CD8-positive, alpha-beta T cell (primary cell): ENCODE measurements at places on chromosomes 2 and 18.

- DNase-seq = no peak
These were observed 11.0 kb upstream of the LGALSL start for GRCh38 chr2:64442801-64443429.

GRCh38 chr2:70012887-70013286 is 51.5 kb upstream of the ASPRV1 start:
- DNase-seq = no peak

DNA sequence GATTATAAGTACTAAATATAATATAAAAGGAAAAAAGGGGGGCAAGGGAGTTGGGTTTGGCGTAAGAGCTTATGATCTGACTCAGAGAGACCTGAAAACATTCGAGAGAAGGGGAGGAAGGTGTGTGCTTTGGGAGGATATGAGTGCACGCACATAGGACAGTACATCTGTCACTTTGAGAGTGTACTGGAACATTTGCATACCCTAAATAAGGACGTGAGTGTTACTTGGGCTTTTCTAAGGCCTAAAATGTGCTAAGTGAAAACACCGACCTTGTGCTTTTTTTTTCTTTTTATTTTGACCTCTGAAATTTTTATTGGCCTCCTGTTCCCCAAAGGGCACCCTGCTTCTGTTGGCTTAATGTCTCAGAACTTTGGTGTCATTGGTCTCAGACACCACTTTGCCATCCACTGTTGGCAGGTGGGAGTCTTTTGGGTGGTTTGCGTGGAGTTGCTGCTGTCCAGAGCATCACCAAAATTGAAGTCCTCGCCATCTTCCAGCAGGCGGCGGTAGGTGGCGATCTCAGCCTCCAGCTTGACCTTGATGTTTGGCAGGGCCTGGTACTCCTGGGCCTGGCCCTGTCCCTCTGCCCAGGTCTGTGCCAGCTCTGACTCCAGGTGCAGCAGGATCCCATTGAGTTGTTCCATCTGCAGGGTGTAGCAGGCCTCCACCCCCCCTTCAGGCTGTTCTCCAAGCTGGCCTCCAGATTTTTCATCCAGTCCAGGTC is 57.7 kb downstream of the CD28 start:
- no peak for DNase-seq

DNA sequence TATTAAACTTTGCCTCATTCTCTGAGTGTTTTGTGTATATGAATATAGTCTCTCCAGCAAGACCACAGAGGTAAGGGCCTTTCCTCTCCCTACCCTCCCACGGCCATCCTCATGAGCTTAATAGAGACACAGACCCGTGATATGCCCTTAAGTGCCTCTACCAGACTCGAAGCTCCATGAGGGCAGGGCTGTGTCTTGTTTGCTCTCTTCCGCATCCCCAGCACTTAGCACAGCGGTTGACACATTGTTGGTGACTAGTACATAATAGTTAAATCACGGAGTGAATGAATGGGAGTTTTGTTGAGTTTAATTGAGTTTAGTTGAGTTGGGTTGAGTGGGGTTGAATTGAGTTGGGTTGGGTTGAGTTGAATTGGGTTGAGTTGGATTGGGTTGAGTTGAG is 122.3 kb downstream of the ZFP36L2 start:
- DNase-seq = no peak

GRCh38 chr2:179260224-179260623 is 4.4 kb downstream of the SESTD1 start:
- DNase-seq = no peak

- DNase-seq = no peak
These were observed 126.5 kb downstream of the RGPD3 start for GRCh38 chr2:106341666-106342065.

GRCh38 chr18:2879889-2880288 is 33.1 kb downstream of the EMILIN2 start:
- DNase-seq = no peak

GRCh38 chr2:75466708-75467311 is 93.9 kb downstream of the EVA1A start:
- no peak for DNase-seq

DNA sequence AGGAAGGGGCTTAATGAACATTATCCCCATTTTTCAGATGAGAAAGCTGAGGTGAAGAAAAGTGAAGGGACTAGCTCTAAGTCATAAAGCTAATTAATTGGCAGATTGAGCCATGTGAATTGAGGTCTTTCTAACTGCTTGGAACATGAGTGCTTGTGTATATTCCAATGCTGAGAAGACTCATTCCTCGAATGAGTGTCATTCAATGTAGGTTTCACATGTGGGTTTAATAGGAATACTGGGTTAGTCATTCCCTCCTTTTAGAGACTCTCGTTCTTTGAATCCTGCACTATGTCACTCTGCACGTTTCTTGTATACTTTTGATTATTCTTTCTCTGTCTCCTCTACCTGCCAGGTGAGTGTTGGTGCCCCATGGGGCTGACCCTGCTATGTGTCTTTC is 218.2 kb downstream of the HRH4 start:
- DNase-seq = no peak
